HepG2 (cell line): ENCODE measurements at places on chromosomes 4 and X.
A peak's percentile ranks its signal among the peaks of the same experiment; 100 is the strongest.

DNA sequence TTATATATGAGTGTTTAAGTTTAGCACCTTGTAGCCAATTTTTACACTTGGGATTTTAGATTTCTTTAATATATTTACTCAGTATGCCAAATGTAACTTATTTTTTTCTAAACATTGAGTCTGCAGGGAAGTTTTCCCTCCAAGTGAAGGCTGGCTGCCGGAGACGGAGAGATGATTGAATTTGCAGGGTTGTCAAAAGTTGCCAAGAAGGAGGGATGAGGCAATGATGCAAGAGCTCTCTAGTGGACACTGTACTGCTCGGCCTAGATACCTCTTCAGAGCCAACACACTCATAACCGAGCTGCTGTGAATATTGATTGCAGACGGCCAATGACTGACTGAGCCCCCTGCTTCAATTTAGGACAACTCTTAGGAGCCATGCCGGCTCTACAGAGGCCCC is 318.6 kb upstream of the CASK start:
- DNase-seq, result no peak

DNA sequence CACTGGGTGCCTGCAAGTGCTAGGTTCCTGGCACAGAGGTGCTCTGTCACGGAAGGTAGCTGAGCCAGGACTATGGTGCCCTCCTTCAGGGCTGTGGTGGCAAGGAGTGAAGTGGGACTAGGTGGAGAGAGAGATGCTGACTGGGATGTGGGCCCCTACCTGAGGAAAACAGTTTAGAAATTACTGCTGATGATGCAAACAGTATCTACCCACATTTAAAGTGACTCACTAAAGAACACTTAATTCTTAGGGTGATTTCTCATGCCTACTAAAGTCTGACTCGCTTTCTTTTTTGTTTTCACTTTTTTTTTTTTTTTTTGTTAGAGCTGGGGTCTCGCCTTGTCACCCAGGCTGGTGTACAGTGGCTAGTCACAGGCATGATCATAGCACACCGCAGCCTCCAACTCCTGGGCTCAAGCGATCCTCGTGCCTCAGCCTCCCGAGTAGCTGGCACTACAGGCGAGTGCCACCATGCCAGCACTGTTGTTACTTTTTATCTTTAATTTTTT is 3.1 kb downstream of the ZNF185 start:
- DNase-seq, result no peak

DNA sequence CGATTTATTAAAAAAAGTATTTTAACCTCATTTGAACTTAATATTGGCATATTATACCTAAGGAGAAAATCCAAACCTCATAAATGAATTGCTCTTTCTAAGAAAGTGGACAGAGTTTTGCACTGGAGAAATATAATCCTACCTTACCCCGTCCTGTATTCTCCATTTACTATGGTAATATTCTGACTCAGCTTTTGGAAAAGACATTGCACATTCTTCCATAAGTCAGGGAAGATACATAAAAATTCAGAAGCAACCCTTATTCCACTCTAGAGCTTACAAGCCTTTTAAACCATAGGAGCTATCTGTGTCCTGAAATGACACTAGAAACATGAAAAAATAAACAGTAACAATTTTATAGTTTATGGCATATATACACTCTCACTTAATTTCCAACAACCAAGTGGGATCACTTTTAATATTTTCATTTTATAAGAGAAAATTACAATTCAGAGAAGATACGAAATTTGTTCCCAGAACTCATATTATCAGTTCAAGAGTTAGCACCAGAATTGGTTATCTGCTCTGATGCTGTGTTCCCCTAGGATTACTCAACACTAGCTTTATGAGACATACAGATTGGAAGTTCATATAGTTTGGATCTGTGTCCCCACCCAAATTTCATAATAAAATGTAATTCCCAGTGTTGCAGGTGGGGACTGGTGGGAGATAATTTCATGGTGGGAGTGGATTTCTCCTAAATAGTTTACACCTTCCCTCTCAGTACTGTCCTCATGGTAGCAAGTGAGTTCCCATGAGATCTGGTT is 359.4 kb downstream of the ARAP2 start:
- DNase-seq, result no peak

GRCh38 chrX:105136786-105137185 is 83.7 kb downstream of the TEX13A start:
- DNase-seq, result no peak

DNA sequence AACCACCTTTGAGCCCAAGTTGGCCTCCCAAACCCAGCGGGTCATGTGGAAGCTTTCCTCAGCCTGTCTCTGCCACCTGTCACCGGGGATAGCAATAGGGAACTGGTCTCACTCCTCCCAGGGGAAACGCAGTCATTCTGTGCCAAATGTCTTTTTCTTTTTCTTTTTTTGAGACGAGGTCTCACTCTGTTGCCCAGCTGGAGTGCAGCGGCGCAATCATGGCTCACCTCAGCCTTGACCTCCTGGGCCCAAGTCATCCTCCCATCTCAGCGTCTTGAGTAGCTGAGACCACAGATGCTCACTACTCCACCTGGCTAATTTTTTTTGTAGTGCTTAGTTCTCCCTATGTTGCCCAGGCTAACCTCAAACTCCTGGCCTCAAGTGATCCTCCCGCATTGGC is 40.3 kb downstream of the MED28 start:
- no peak for DNase-seq

DNA sequence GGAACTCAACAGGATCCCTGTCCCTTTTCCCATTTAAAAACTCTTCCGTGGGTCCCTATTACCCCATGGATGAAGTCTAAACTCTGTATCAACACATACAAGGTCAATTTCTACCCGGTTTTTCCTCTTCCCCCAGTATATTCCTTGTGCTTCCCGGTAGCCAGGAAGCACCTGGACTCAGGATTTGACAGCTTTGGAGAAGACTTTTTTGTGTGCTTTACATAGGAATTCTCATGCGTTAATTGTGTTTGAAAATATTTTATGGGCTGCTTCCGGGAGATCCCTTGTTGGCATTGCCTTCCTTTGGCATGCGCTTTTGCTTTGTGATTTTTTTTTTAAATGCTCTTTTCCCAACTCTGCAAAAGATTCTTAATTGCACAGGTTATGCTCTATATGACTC is 7.2 kb downstream of the SMS start:
- DNase-seq, result no peak

- DNase-seq, result no peak
Measured at GRCh38 chrX:115968436-115969252, 201.9 kb upstream of the AGTR2 start.

GRCh38 chr4:7344636-7345155 is 90.0 kb downstream of the PSAPL1 start:
- no peak for DNase-seq

DNA sequence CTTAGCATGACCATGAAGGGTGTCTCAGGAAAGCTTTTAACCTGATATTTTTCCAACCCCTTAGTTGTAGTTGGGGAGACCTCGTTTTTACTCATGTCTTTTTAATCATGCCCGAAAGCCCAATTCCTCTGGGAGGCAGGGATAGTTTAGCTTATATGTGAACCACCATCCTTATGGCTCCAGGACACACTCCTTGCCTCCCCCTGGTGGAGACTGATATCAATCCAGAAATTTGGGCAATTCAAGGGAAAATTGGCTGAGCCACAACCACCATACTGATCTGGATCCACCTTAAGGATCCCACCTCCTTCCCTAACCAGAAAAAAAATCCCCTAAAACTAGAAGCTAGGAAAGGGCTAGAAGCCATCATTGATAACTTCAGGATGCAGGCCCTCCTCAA is 13.4 kb upstream of the COL25A1 start:
- DNase-seq, result no peak

- no peak for DNase-seq
Measured at GRCh38 chrX:56310581-56310980, 78.4 kb downstream of the KLF8 start.

GRCh38 chr4:105198541-105198940 is 51.9 kb downstream of the TET2 start:
- no peak for DNase-seq

- DNase-seq, result no peak
Measured at GRCh38 chrX:8341814-8342590, 122.6 kb upstream of the VCX3B start.

DNA sequence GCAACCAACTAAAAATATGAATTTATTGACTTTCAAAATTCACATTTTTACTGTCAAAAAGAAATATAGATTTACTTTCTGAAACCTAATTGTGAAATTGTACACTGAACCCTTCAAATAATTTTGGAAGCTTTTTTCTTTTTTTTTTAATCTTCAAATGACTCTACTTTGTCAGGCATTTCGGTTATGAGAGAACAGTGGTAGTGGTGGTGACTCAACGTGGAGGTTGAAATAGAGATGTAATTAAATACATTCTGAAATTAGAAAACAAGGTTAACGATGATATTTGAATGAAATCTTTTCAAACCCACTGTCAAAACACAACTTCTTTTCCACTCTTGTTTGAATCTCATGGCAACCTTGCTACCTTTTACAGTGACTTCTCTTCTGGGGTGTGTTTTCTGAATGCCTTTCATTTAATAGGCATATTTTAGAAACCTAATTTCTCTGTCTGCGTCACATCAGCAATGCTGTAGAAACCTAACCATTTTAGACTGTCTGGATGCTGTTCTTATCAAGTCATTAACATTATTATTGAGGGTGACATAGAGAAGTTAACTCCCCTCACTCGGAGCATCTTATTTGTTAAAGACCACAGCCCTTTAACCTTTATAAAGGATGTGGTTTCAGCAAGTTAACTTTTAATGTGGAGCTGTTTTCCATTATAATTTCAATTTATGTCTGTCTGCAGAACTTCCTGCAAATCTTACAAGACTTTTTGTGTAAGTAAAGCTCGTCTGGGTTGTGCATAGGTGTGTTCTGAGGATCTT is 136.8 kb downstream of the PCDH7 start:
- DNase-seq, result no peak

DNA sequence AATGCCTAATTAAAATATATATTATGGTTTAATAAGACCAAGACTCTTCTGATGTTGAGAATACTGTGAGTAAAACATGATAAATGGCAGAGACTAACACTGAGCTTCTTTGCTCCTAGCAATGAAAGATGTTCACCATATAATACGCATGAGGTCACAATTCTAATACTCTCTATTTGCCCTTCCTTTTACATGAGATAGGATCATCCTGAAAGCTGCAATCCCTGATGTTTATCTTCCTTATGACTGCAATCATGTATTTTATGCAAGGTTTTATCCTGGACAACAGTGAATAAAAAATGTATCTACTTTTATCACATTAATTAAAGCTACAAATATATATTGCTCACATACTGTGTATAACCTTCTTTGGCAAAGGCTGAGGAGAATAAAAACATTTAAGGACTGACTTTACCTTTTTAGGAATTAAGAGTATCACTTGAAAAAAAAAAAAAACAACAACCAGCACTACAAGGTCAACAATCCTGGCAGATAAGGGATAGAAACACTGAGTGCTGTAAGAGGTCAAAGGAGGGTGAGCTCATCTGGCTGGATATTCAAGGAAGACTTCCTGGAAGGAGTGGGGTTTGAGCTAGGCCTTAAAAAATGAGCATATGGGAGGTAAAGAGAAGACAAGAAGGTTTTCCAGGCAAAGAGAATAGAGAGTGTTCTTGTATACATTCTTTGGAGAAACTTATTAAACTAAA is 99.9 kb downstream of the AREG start:
- peak; percentile 24 for DNase-seq

- DNase-seq, result no peak
Measured at GRCh38 chr4:73770917-73771316, 30.5 kb downstream of the CXCL8 start.
